ENCODE measurements at places on chromosomes 1 and 21. TPM values are rescaled to one million over a fixed set of nuclear protein-coding genes. Genes with fewer than 3 reads are reported as not detected.
A peak's percentile ranks its signal among the peaks of the same experiment; 100 is the strongest.

DNA sequence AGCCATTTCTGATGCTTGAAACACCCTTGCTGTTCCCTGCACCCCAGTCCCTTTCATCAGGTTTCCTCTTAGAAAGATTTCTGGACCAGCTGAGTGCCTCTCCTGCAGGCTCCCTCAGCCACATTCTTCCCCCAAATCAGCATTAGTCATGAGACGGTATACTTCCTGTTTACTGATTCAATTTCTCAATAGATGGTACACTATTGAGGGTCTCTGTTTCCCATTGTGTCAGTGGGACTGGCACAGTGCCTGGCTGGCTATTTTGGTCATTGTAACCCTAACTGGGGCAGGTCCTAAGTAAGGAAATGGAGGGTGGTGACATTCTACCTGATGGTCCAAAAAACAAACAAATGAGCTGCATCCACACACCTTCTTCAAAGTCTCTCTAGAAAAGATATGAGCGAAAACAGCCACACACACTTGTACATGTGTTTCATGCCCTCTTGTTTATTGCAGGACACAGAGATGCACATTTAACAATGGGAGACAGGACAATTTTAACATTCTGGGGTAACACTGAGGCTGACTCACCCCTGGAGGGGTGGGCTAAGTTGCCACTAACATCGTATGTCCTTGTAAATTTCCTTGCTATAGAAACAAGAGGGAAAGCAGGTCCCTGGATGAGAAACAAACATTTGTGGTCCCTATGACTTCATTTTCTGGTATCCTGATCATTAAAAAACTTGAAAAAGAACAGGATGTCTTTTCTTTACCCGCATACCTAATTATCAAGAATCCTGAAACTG, 77.5 kb downstream of the RRAGC start:
- peaks cover 68% of the 10 kb centered on the region for H3K27me3 ChIP-seq
- H3K4me3 ChIP-seq = no peak overlapping the region
- no peak for DNase-seq
- no peaks in the 10 kb centered on the region for H3K36me3 ChIP-seq
- no peak overlapping the region for H3K27ac ChIP-seq

- no peaks in the 10 kb centered on the region for H3K4me1 ChIP-seq
- no peak overlapping the region for H3K27ac ChIP-seq
- no peaks in the 10 kb centered on the region for H3K27me3 ChIP-seq
These were observed 8.7 kb downstream of the LDLRAD2 start for GRCh38 chr1:21820597-21821232.

- no peaks in the 10 kb centered on the region for H3K36me3 ChIP-seq
- peaks cover 6% of the 10 kb centered on the region for H3K4me1 ChIP-seq
- H3K4me3 ChIP-seq = peak overlapping the region; percentile 35
- no peaks in the 10 kb centered on the region for H3K27me3 ChIP-seq
These were observed 54.6 kb downstream of the GORAB start for GRCh38 chr1:170586321-170587252.

GRCh38 chr1:228408041-228408868, 1.6 kb upstream of the TRIM11 start:
- no peaks in the 10 kb centered on the region for H3K27me3 ChIP-seq
- peaks cover 6% of the 10 kb centered on the region for H3K36me3 ChIP-seq
- H3K4me3 ChIP-seq = peak overlapping the region; percentile 100
- no peak overlapping the region for H3K27ac ChIP-seq

DNA sequence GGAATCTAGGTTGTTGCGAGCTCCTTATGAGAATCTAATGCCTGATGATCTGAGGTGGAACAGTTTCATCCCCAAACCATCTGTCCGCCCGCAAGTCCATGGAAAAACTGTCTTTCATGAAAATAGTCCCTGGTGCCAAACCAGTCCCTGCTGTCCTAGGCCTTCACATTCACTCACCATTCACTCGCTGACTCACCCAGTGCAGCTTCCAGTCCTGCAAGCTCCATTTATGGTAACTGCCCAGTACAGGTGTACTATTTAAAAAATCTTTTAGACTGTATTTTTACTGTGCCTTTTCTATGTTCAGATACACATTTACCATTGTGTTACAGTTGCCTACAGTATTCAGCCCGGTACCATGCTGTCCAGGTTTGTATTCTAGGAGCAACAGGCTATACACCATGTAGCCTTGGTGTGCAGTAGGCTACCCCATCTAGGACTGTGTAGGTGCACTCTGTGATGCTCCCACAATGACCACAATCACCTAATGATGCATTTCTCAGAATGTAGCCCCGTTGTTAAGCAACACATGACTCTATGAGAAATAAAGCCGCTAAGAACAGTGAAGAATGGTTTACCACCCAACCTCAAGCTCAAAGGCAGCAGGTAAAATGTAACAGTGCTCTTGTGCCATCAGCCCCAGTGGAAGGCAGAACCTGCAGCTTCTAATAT, 2.4 kb downstream of the ECHDC2 start:
- no peaks in the 10 kb centered on the region for H3K27me3 ChIP-seq
- H3K27ac ChIP-seq = no peak overlapping the region
- no peaks in the 10 kb centered on the region for H3K4me1 ChIP-seq

DNA sequence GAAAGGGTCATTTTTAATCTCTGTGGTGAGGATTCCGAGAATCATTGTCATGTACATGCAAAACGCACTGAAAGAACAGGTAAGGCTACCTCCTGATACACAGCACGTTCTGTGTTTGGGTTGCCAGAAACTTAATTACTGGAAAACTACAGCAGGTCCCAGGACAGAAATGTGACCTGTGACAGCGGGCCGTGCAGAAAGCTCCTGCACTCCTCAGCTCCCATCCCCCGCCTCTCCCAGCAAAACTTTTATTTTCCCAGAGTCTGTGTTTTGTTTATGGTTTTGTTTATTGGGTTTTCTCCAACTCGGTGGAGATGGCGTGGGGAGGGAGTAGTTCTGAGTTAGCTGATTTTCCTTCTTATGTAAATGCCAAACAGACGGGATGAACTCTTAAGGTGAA, 44.7 kb downstream of the SLC44A3 start:
- H3K4me1 ChIP-seq = peaks cover 21% of the 10 kb centered on the region
- no peaks in the 10 kb centered on the region for H3K27me3 ChIP-seq
- DNase-seq = no peak
- no peaks in the 10 kb centered on the region for H3K36me3 ChIP-seq
- no peak overlapping the region for H3K4me3 ChIP-seq

The PLEKHN1 gene
- not detected for polyA plus RNA-seq

- no peaks in the 10 kb centered on the region for H3K36me3 ChIP-seq
- H3K27me3 ChIP-seq = no peaks in the 10 kb centered on the region
- no peak for DNase-seq
- H3K4me1 ChIP-seq = peaks cover 12% of the 10 kb centered on the region
- peak overlapping the region; percentile 65 for H3K27ac ChIP-seq
These were observed 57.8 kb downstream of the FOXO6 start for GRCh38 chr1:41418857-41419583.

DNA sequence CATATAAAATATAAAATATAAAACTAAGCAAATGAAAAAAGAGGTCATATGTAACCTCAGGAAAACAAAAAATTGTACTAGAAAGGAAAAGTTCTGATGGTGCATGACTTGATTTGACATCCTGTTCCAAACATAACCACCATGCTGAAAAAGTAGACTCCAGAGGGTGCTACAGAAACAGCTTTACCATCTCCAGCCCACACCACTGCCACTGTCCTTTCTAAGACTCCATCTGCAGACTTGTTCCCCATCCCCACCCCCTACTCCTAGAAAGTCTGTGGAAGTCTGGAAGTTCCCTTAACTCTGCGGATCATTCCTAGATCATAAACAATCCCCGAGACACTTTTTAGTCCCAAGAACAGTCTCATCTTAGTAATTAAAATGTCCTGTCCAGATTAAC, 20.5 kb downstream of the GLIS1 start:
- no peak for DNase-seq
- no peaks in the 10 kb centered on the region for H3K36me3 ChIP-seq
- H3K27ac ChIP-seq = no peak overlapping the region
- H3K4me3 ChIP-seq = no peak overlapping the region

- DNase-seq = no peak
- no peak overlapping the region for H3K27ac ChIP-seq
- no peak overlapping the region for H3K4me3 ChIP-seq
- H3K4me1 ChIP-seq = peaks cover 6% of the 10 kb centered on the region
- no peaks in the 10 kb centered on the region for H3K27me3 ChIP-seq
These were observed 32.5 kb upstream of the DMBX1 start for GRCh38 chr1:46457178-46457577.

- H3K27ac ChIP-seq = no peak overlapping the region
These were observed 23.2 kb upstream of the SYCP1 start for GRCh38 chr1:114831276-114831994.

GRCh38 chr21:29218749-29219148, 80.0 kb upstream of the BACH1 start:
- peaks cover 9% of the 10 kb centered on the region for H3K4me1 ChIP-seq
- H3K27ac ChIP-seq = peak overlapping the region; percentile 83
- no peak for DNase-seq
- H3K4me3 ChIP-seq = no peak overlapping the region
- no peaks in the 10 kb centered on the region for H3K27me3 ChIP-seq

- no peaks in the 10 kb centered on the region for H3K36me3 ChIP-seq
- H3K27me3 ChIP-seq = no peaks in the 10 kb centered on the region
- H3K4me1 ChIP-seq = no peaks in the 10 kb centered on the region
- no peak overlapping the region for H3K27ac ChIP-seq
- no peak for DNase-seq
- no peak overlapping the region for H3K4me3 ChIP-seq
These were observed 165.6 kb downstream of the USP25 start for GRCh38 chr21:15895142-15896106.

The C1orf53 gene
- polyA plus RNA-seq = 22.9 TPM

GRCh38 chr1:109083923-109084322, 6.6 kb upstream of the TMEM167B start:
- H3K36me3 ChIP-seq = no peaks in the 10 kb centered on the region
- H3K4me1 ChIP-seq = no peaks in the 10 kb centered on the region
- DNase-seq = no peak
- no peak overlapping the region for H3K27ac ChIP-seq
- H3K27me3 ChIP-seq = no peaks in the 10 kb centered on the region

The KCNQ4 gene
- polyA plus RNA-seq = 0.15 TPM

- H3K27ac ChIP-seq = no peak overlapping the region
- no peak overlapping the region for H3K4me3 ChIP-seq
- H3K4me1 ChIP-seq = peaks cover 16% of the 10 kb centered on the region
- no peaks in the 10 kb centered on the region for H3K36me3 ChIP-seq
These were observed 29.3 kb upstream of the NLRP3 start for GRCh38 chr1:247386687-247387086.

The LRRC71 gene
- not detected for polyA plus RNA-seq

GRCh38 chr1:67861856-67862516, 28.7 kb upstream of the GNG12 start:
- no peaks in the 10 kb centered on the region for H3K36me3 ChIP-seq
- no peaks in the 10 kb centered on the region for H3K4me1 ChIP-seq
- no peak overlapping the region for H3K27ac ChIP-seq
- no peak overlapping the region for H3K4me3 ChIP-seq

GRCh38 chr1:98700228-98700627, 38.7 kb downstream of the SNX7 start:
- H3K27ac ChIP-seq = no peak overlapping the region
- H3K27me3 ChIP-seq = no peaks in the 10 kb centered on the region
- H3K4me1 ChIP-seq = peaks cover 9% of the 10 kb centered on the region
- DNase-seq = no peak

- no peak overlapping the region for H3K4me3 ChIP-seq
- peak; percentile 76 for DNase-seq
- H3K27ac ChIP-seq = no peak overlapping the region
- H3K27me3 ChIP-seq = no peaks in the 10 kb centered on the region
These were observed 64.9 kb downstream of the TMEM53 start for GRCh38 chr1:44609412-44609767.

The TMPRSS15 gene
- polyA plus RNA-seq = 0.03 TPM

GRCh38 chr1:83725735-83726360, 273.1 kb downstream of the TTLL7 start:
- no peak overlapping the region for H3K4me3 ChIP-seq
- H3K4me1 ChIP-seq = no peaks in the 10 kb centered on the region
- no peak for DNase-seq
- no peaks in the 10 kb centered on the region for H3K27me3 ChIP-seq
- H3K36me3 ChIP-seq = no peaks in the 10 kb centered on the region

- H3K27me3 ChIP-seq = peaks cover 9% of the 10 kb centered on the region
- no peaks in the 10 kb centered on the region for H3K4me1 ChIP-seq
- H3K27ac ChIP-seq = no peak overlapping the region
- no peak for DNase-seq
These were observed 5.8 kb upstream of the CTSE start for GRCh38 chr1:206029484-206029883.

- H3K27me3 ChIP-seq = no peaks in the 10 kb centered on the region
- DNase-seq = no peak
- H3K4me1 ChIP-seq = peaks cover 5% of the 10 kb centered on the region
- H3K27ac ChIP-seq = peak overlapping the region; percentile 9
- no peaks in the 10 kb centered on the region for H3K36me3 ChIP-seq
These were observed 639.7 kb upstream of the USP24 start for GRCh38 chr1:55854911-55855310.

DNA sequence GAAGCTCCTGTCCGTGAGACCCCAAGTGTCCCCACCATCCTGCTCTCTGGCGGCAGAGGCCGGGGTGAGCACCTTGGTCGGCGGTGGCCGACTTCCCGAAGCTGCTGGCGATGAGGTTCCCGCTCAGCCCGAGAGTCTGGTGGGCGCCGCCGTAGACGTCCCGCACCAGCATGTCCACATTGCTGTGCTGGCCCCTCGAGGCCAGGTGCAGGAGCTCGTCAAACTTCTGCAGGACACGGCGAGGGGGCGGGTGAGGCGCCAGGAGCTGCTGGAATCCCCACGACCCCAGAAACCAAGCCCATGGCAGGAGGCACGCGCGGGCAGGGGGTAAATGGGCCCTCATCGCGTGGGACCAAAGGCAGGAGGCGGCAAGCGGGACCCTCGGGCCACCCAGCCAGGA, 6.7 kb downstream of the PANK4 start:
- no peaks in the 10 kb centered on the region for H3K27me3 ChIP-seq
- H3K36me3 ChIP-seq = peaks cover 69% of the 10 kb centered on the region
- H3K27ac ChIP-seq = no peak overlapping the region
- H3K4me3 ChIP-seq = no peak overlapping the region

The SLC9C2 gene
- polyA plus RNA-seq = not detected

- H3K27ac ChIP-seq = no peak overlapping the region
- no peak overlapping the region for H3K4me3 ChIP-seq
These were observed 61.1 kb downstream of the XCL1 start for GRCh38 chr1:168637350-168637991.

DNA sequence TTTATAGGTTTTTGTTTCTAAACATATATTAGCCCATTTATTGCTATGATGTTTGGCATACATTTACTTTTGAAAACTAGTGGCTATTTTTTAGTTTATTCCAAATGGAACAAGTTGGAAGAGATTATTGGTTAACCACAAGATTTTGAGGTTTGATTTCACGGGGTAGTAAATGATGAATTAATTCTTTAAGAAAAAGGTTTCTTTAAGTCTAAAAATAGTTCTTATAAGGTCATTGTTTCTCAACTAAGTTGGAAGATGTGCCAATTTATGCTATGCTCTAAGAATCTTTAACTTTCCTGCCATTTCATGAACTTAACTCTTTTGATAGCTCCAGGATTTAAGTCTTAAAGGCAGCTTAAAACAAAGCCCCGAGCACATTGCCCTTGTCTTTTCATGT, 183.8 kb downstream of the LMO4 start:
- H3K4me1 ChIP-seq = no peaks in the 10 kb centered on the region
- DNase-seq = no peak
- H3K27ac ChIP-seq = peak overlapping the region; percentile 43
- no peaks in the 10 kb centered on the region for H3K36me3 ChIP-seq
- H3K27me3 ChIP-seq = no peaks in the 10 kb centered on the region

- H3K4me1 ChIP-seq = no peaks in the 10 kb centered on the region
- no peak overlapping the region for H3K27ac ChIP-seq
- H3K4me3 ChIP-seq = no peak overlapping the region
- peaks cover 2% of the 10 kb centered on the region for H3K27me3 ChIP-seq
- no peaks in the 10 kb centered on the region for H3K36me3 ChIP-seq
- no peak for DNase-seq
These were observed 153.7 kb upstream of the ZBTB40 start for GRCh38 chr1:22297999-22298398.

GRCh38 chr1:7223334-7224080, 438.3 kb downstream of the CAMTA1 start:
- H3K36me3 ChIP-seq = no peaks in the 10 kb centered on the region
- H3K27me3 ChIP-seq = no peaks in the 10 kb centered on the region
- no peak overlapping the region for H3K4me3 ChIP-seq
- peak overlapping the region; percentile 76 for H3K27ac ChIP-seq
- H3K4me1 ChIP-seq = peaks cover 8% of the 10 kb centered on the region
